RWPE2 (cell line): ENCODE measurements at places on chromosomes 11 and 22.

GRCh38 chr11:83819931-83820549, 533.9 kb upstream of the CCDC90B start:
- DNase-seq = no peak

DNA sequence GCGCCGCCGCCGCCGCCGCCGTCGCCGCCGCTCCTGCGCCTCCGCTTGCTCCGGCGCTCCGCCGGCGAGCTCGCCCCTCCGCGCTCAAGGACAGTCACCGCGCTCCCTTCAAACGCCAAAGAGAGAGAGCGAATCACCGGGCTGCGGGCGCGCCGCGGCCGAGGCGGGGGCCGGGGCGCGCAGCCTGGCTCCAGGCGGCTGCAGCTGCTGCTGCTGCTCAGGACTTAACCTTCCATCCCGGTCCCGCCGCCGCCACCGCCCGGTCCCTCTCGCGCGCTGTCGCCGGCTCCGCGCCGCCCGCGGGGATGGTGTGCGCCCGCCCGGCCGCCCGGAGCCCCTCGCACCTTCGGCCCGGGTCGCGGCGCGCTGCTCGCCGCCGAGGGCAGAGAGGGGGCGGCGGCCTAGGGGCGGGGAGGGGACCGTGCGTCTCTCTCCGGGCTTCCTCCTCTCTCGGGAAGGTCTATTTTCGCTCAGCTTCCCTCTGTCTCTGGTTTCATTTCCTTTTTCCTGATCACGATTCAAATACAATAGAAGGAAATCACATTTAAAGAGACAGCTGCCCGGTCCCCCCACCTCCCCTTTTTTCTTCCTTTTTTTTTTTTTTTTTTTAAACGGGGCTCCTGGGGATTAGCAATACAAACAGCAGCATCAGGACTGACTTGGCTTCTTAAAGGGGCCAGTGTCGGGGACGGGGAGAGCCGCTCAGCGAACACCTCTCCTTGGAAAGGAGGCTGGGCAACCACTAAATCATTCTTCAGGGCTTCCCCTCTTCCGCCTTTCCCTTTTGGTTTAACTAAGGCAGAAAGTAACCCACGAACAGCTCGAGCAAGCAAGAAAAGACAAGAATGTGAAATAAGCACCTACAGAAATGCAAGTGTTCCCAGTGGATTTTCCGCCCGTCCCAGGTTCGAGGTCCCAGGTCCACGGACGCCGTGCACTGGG, 22.1 kb downstream of the LMO2 start:
- DNase-seq = no peak

DNA sequence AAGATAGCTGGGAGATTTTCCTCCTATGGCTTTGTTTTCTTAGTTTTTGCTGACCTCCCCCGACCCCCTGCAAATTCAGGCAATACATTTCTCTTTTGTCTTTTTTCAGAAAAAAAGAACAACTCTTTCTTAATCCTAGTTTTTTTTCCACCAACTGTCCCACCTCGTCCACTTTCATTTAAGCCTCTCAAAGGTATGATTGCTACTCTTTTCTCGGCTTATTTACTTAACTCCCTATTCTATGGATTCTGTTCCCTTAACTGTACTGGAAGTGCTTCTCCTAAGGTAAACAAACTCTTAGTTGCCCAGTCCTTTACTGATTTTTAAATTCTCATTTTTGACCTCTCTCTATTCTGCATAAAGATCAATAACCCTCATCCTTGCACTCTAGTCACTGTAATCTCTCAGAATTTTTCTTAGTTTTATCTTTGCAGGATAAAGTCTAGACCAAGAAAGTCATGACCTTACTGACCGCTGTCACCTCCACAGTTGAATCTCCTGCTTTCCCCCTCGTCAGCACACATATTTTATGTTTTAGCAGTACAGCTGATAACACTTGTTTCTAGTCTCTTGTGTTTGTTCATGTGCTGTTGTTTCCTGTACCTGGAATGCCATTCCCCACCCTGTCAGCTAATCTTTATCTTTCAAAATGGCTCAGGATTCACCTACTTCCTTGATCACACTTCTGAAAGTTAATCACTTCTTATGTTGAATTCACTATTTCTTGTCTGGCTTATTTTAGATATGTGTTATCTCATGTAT, 14.9 kb downstream of the TBCEL start:
- no peak for DNase-seq

DNA sequence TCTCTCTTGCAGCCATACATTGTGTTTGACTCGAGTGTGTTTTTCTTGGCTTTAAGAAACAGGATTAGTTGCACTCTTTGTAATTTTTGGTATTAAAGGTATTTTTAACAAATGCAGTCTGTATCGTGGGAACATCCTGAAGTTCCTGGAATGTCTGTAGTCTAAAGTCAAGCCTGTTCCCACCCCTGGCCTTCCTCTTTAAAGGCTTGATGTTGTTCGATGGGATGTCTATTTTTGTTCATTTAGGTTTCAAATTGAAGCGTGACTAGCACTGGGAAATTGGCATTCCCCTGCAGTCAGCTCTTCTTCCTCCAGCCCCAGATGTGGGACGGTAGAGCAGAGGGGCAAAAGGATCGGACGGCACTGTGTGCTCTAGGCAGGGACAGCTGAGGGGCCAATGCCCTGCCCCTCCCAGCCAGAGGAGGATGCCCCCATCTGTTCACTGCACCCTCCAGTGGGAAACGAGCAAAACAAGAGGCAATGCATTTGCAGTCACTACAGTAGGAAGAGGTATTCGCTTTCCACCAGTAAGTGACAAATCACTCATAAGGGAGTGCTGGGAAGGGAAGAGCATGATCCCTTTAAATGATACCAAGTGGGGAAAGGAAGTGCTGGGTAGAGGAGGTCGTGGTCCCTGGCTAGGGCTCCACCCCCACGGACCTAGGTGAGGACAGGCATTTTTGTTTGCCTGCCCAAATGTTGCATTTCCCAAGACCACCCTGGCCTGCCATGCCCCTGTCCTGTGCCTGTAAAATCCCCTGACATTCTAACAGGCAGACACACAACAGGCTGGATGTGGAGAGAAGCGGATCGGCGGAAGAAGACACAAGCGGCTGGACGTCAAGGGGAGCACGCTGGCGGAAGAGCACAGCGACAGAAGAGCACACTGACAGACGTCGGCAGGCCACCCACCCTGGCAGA, 47.4 kb upstream of the SEPTIN5 start:
- DNase-seq = no peak

DNA sequence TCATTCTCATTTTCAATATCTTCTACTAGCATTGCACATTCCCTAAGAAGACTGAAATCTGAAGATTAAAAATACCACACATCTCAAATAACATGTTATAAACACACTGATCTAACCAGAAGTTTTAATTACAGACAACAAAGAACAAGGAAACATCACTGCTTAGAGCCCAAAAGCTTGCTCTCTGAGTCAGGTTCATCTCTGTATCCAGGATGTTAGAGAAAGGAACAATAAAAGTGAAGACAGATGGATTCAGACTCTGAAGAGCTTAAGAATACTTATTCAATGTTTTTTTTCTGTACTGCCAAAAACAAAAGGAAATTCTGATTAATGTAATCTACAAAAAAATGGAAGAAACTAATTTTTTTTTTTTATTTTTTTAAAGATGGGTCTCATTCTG, 16.5 kb downstream of the RDX start:
- no peak for DNase-seq

DNA sequence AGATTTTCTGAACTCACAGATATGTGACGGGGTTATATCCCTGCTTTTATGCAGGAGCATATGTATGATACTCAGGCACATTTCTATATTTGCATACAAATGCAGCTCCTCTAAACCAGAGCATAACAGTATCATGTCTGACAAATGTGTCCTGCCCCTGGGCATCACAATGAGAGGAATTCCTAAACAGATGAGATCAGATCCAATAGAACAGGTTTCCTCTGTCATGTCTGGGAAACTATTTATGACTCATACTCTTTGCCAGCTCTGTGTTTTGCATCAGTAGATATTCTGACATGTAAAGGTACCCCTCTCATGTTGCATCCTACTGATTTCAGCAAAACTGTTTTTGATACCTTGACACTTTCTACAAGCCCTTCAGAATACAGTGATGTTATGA, 29.4 kb downstream of the SYT9 start:
- DNase-seq = no peak

DNA sequence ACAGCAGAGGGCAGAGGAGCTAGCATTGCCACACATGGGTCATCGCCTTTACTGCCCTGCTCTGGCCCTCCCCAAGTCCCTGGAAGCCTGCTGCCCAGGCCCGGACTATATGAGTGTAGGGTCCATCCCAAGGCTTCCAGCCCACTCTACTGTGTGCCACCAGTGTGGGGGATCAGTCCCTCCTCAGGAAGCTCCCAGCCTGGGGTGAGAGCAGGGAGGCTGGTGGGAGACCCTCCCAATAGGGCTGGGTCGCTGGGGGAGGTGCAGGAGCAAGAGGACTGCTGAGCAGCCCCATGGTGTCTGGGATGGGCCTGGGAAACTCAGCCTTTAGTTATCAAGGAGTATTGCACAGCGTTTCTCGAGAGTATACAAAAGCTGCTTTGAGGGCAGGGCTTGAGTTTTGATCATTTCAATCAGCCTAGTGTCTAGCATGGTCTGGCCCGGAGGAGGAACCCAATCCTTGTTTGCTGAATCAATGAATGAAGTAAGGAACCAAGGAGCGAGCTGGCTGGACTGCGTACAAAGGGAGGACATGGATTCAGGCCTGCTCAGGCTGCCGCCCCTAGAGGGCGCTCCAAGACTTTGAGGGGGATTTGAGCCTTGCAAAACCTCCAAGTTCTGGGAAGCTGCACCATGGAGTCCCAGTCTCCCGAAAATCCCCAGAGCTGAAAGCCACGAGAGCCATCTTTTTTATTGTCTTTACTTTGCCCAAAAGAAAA, 89.0 kb upstream of the PARVA start:
- no peak for DNase-seq

- no peak for DNase-seq
Measured at GRCh38 chr22:38129021-38129420, 18.5 kb upstream of the BAIAP2L2 start.
